M059J (cell line): ENCODE measurements at places on chromosomes 11 and 22.

DNA sequence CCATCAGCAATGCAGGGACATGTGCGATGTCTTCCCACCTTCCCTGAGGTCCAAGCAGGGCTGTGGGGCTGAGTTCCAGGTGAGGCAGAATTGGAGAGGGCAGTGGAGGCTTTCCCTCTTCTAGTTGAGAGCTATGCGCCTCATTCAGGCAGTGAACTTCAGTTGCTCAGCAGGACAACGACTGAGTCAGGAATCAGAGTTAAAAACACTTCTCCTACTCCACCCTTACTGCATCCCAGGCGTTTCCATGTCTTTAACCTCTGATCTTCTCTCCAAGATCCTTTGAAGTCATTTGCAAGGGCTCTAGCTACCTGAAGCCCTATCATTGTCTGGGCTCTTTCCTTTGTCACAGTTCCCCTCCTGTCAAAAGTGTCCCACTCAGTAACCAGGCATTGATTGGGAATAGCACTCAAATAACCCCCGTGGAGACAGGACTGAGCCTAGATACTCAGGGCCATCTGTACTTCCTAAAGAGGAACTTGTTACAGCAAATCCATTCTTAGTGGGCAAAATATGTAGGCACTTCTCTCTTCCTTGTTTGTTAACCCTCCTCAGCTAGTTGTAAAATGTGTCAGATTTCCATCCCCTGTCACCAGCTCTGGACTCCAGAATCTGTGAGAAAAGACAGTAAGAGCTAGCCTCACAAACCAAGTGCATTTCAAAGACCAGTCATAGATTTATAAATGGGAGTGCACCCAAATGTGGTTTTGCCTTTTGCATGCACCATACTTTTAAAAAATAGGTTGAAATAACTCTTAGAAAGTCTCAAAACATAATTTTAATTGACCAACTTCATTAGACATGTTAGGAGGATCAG, 72.5 kb upstream of the MYO18B start:
- DNase-seq, result no peak

GRCh38 chr22:20809538-20810185, 35.7 kb downstream of the SERPIND1 start:
- no peak for DNase-seq

DNA sequence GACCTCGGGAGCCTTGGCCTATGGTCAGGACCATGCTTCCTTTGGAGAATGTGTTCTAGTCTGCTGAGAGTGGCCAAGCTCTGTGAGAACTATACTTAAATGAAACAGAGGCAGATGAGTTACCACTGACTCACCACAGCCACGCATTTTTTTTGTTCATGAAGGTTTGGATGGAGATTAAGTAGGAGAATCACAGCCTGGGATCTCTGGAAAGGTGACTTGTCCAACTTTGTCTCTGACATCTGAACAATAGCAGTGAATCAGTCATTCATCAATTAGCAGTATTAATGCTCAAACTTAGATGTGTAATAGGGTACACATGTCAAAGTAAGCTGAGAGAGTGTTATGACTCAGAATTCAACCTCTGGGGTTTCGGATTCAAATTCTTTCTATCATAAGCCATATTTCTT, 100.7 kb upstream of the ANO3 start:
- peak; percentile 13 for DNase-seq

DNA sequence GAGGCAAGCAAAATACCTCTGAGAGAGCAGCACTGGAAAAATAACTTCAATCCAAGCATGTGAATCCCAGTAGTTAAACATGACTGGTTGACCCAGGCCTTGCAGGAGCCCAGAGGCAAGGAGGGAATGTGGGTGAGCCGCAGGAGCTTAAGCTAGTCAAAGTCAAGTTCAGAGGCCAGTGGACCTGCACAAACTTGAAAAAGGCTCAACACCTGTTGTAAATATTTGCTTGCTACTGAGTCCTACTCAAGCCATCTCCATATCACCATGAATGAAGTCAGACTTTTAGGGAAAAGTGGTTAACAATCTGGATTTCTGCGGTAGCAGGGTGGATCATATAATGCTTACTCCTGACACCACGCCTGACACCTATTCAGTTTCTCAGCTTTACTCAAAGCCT, 4.8 kb upstream of the CAT start:
- no peak for DNase-seq

DNA sequence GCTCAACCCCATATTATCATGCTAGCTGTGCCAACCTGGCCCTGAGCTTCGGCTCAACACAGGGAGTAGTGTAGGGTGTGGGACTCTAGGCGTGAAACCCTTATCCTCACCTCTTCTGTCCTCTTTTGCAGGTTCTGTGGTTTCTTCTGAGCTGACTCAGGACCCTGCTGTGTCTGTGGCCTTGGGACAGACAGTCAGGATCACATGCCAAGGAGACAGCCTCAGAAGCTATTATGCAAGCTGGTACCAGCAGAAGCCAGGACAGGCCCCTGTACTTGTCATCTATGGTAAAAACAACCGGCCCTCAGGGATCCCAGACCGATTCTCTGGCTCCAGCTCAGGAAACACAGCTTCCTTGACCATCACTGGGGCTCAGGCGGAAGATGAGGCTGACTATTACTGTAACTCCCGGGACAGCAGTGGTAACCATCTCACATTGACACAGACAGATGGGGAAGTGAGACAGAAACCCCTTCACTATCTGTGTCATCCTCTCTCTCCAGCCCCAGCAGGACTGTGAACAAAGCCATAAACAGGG, 76.4 kb downstream of the GGTLC2 start:
- DNase-seq, result no peak

DNA sequence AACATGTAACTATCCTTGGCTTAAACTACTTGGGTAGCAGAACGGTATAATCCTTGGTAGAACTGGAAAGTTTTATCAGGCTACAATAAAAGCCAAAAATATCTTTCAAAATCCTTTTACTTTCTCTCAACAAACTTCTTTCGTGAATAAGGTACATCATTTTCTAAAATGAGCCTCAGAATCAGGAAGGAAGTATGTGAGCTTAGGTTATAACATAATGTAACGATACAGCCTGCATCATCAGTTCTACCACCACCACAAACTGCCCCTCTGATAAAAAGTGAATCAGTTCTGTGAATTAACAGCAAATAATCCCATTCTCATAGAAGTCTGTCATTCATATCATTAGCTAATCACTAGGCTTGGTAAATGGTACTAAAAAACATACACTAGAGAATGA, 244.3 kb downstream of the SBF2 start:
- DNase-seq, result no peak

GRCh38 chr22:43928468-43928867, 4.9 kb downstream of the PNPLA3 start:
- DNase-seq, result no peak

DNA sequence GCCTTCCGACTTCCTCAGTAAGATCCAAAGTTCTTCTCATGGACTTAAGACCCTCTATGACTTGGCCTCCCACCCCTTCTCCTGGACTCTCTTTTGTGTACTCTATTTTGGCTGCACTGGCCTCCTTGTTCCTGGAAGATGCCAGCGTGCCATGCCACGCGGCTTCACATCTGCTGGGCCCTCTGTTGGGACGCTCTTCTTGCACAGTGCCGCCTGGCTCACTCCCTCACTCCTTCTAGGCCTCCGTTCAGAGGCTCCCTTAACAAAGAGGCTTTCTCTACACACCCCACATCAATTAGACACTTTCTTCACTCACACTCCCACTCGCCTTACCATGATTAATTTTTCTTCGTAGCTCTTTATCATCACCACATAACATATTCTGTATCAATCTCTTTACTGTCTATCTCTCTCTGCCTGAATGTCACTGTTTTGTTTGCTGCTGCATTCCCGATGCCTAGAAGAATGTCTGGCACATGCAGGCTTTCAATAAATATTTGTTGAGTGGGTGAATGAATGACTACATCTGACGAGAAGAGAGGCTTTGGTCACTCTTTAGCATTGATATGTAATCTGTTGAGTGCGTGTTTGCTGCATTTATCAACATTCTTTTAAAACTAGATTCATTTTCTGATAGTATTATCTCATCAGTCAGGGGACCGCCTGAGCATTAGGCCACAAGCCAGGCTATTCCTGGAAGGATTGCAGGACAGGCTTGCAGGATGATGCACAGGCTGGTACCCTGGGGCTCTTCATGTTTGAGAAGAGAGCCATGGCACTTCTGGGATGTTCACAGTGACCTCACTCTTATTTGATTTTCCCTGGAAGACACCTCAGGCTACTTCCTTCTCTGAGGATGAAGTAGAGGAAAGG, 60.6 kb upstream of the AMPD3 start:
- peak; percentile 97 for DNase-seq

- DNase-seq, result no peak
These were observed 33.7 kb upstream of the USP47 start for GRCh38 chr11:11807811-11808782.

- no peak for DNase-seq
These were observed 20.6 kb downstream of the BCR start for GRCh38 chr22:23200898-23201297.

GRCh38 chr11:87493516-87493915, 455.8 kb downstream of the TMEM135 start:
- DNase-seq, result peak; percentile 48

DNA sequence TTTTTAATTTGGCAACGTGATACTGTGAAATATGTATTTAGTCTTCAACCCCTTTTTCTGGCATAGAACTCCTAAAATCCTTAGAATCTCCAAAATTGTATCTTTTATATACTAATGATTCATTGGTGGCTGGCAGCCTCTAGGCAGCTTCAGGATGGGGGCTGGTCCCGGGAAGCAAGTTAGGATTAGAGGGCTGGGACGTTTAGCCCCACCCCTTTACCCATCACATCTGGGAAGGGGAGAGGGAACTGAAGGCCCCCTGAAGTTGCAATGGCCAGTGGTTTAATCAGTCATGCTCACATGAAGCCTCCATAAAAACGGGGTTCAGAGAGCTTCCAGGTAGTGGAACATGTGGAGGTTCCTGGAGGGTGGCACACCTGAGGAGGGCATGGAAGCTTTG, 7.1 kb downstream of the IL17RA start:
- no peak for DNase-seq

DNA sequence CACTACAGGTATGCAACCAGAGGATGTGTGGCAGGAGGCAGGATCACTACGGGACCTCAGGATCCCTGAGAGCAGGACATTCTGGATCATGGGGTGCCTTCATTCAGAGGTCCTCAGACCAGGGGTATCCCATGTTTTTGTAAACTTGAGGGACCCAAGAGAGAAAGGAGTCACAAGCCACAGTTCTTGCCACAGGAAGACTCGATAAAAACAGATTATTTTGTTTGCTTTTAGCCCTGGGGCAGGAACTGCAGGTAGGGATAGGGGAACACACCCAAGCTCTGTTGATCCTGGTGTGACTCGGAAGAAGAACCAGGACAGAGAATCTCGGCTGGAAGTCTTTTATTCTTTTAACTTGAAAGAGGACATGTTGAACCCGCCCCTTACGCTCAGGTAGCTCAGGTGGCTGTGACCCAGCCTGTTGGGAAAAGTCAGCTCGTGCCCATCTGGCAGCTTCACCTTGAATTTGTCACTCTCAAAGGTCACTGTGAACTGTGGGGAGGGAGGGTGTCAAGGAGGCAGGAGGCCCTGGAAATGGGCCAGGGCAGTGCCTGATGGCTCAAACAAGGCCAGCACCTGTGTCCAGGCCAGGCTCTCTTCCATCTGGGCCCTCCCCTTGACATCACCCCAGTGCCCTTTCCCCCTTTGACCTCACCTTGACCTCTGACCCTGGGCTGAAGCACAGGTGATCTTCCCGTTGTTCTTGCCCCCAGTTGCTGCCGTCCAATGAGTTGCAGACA, 9.8 kb downstream of the LGALS2 start:
- peak; percentile 24 for DNase-seq

- peak; percentile 0 for DNase-seq
These were observed 1074.4 kb downstream of the DLG2 start for GRCh38 chr11:84552791-84553190.

DNA sequence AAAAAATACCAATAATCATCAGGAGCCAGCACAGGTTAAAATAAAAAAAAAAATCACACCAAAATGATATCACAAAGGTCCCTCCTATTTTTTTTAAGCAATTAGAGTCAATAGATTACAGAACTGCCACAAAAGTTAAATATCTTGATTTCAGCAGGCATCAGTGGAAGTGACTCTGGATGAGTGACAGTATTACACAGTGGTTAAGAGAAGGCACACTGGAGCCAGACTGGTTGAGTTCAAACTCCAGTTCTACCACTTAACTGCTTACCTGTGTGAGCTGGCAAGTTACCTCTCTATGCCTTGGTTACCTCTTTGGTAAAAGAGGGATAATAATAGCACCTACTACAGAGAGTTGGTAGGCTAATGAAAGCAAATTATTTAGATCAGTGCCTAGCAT, 148.5 kb downstream of the ATG16L2 start:
- DNase-seq, result no peak

- no peak for DNase-seq
These were observed 17.0 kb upstream of the GRIK4 start for GRCh38 chr11:120494595-120494994.

DNA sequence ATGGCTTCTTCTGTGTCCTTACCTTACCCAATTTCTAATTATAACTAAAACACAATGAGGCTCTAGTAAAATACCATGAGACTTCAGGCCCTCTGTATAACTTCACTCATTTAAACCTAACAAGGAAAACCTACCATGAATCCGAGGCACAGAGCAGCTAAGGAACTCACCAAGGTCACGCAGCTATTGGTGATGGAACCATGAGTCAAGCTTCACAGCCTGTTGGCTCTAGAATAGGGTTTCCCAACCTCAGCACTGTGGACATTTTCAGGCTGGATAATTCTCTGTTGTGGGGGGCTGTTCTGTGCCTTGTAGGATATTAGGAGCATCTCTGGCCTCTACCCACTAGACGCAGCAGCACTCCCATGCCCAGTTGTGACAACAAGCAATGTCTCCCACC, 75.7 kb downstream of the TIMP3 start:
- DNase-seq, result no peak

DNA sequence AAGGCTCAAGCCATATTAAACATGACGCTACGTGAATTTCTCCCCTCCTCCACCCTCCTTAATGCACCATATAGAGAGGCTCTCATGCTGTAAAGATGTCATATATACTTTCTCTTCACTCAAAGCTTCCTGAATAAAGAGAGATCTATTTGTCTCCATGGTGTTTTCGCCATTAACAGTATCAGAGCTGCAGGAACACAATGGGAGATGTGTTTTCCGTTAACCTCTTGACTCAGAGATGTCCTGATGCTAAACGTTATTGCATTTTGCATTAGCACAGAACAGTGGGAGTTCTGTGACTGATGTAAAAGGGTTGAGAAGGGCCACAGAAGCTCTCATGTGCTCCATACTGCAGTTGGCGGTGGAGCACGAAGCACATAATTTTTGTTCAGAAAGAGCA, 25.7 kb upstream of the BLID start:
- no peak for DNase-seq
